Stimulated activated CD4-positive, alpha-beta T cell treated with anti-CD3 and anti-CD28 coated beads, TNF-alpha, amount 100 ng/mL, for 4 hours (primary cell): ENCODE measurements at places on chromosomes 2 and 18.

DNA sequence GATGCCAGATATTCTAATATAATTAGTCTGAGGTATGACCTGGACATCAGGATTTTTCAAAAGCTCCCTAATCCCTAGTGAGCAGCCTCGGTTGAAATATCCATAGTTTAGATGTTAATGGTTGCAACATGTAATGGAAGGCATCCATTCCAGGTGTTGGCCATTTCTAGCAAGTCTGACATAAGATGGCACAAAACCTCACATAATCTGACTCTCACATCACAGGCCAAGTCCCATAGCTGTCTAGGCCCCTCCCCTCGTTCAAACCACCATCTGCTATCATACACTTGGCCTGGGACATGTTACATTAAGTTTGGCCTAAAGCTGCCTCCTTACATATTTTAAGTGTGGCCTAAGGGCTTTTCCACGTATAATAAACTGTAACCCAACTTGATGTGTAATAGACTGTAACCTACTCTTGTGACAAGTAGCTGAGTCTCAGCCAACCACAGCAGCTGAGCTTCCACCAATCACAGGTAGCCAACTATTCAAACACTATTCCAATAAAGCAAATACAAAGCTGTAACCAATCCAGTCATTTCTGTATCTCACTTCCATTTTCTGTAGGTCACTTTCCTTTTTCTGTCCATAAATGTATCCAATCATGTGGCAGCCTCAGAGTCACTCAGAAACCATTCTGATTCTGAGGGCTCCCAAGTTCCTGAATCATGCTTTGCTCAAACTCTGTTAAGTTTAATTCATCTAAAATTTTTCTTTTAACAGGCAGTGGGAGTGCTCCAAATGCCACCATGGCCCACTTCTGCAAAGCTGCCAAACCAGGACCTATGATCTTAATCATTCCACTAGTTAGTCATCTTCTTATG, 59.4 kb downstream of the ADD2 start:
- no peak for DNase-seq

- DNase-seq = no peak
Observed at GRCh38 chr2:241473399-241473798, 35.0 kb downstream of the STK25 start.

DNA sequence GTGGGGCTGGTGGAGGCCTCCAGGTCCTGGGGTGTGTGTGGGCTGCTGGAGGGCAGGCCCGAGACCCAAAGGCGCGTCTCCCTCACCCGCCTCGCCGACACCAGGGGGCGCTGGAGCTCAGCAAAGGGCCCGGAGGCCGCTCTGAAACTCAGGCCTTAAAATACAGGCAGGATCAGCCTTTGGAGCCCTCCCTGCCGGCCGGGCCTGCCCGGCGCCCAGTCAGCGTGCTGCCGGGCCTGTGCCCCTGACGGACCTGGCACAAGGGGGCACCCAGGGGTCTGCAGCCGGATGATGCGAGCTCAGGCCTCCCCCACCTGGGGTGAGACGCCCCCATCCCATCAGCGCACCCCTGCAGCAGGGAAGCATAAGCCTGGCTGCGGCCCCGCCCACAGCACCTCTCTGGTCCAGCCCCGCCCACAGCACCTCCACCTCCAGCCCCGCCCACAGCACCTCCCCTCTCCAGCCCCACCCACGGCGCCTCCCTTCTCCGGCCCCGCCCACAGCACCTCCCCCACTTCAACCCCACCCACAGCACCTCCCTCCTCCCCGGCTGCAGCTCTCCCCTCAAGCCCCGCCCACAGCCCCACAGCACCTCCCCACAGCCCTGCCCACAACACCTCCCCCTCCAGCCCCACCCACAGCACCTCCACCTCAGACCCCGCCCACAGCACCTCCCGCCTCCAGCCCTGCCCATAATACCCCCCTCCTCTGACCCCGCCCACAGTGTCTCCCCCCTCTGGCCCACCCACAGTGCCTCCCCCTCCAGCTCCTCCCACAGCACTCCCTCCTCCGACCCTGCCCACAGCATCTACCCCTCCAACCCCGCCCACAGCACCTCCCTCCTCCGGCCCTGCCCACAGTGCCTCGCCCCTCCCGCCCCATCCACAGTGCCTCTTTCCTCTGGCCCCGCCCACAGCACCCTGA, 92.8 kb upstream of the OTOS start:
- peak; percentile 51 for DNase-seq

- DNase-seq = no peak
Observed at GRCh38 chr18:12376034-12376753, 833 bp downstream of the AFG3L2 start.

DNA sequence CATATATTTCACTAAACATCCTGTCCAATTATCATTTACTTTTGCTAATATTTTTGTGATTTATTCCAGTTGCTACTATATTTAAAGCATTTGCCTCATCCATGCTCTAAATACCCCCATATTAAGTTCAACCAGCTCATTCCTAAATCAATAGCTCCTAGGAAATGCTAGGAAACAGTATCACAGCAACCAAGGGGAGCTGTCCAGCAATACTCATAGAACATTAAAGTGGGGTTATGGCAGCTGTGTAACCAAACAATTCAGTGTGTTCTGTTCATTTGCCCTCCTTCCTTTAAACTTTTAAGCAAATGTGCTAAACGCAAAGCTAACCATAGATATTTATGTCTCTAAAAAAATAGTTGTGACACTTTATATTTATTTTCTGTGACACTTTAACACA, 41.1 kb downstream of the ACVR1C start:
- DNase-seq = no peak

DNA sequence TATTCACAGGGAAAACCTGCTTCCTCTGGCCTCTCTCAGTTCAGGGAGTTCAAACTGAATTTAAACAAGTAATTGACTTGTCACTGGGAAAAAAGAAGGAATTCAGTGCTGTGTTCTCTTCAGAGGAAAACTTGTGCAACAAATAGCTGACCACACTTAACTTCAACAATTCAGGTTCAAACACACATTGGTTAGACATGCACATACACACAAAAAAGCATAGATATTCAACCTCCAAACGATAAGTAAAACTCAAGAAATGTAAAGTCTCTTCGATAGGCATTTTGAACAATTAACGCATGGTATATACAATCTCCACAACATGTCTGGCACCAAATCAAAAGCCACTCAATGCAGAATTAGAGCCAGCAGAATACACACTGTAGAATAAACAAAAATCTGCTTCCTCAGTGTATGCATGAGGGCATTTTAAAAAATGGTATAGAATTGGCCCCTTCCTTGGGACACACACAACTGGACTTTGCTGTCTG, 269.0 kb downstream of the TCF4 start:
- DNase-seq = no peak

- no peak for DNase-seq
Observed at GRCh38 chr2:226124548-226125011, 675.0 kb downstream of the IRS1 start.

DNA sequence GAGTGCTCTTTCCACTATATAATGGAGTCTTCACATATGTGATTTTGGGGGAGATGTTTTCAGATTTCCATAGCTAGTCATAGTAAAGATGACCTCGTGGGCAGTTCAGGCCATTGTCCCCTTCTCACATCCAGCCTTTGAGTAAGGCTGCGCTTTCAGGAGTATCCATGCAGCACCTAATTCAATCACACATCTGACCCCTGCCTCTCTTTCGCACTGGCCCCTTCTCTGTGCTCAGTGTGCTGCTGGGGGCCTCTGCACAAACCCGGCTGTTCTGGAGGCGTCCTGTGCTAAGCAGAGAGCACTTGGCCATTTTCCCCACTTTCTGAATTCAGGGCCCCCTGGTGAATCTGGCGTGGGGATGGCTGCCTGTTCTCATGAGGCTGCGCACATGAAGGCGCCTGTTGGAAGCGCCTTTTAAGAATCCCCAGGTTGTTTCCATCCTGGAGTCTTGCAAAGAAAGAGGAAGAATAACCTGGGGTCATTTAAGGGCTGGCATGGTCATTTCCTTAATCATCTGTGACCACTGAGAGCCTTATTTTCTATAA, 96.0 kb upstream of the ALPP start:
- no peak for DNase-seq

DNA sequence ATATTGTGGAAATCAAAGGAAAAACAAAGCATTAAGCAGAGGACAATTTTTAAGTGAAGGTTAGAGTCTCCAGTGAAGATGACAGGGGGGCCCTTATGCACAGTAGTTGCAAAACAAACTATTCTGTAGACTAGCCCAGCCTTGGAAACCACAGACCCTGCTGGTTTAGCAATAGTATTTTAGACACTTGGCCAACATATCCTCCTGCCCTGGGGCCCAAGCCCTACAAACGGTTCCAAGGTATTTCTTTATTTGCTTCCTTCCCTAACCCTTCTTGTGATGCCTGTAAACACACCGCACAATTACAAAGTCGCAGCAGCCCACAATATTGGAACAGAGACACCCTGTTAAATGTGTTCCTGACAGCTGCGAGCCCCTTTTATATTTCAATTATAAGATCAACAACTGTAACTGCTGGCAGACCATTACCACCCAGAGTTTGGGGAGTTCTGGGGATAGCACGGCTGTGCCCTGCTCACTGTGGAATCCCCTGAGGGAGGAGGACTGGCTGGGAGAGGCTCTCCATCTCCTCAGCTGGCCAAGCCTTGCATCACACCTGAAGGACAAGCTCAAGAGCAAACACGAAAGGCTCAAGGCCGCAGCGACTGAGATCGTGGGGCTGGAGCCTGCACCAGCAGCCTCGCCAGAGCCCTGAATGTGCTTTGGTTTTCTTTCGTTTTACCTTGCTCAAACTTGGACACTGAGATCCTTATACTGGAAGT, 282.2 kb upstream of the ATP5MC3 start:
- no peak for DNase-seq

GRCh38 chr2:208477741-208478140, 71.1 kb downstream of the PTH2R start:
- no peak for DNase-seq

GRCh38 chr2:44942304-44943030, 965 bp downstream of the SIX3 start:
- no peak for DNase-seq

- DNase-seq = no peak
Observed at GRCh38 chr2:133598769-133599168, 30.5 kb upstream of the NCKAP5 start.
